ENCODE measurements at places on chromosomes 6 and 20. TPM values are rescaled to one million over a fixed set of nuclear protein-coding genes. Genes with fewer than 3 reads are reported as not detected.

The OTOR gene
- polyA plus RNA-seq, result not detected

The ID4 gene
- 7.4 TPM for polyA plus RNA-seq

The C6orf15 gene
- polyA plus RNA-seq, result not detected

The SIRT5 gene
- 4.3 TPM for polyA plus RNA-seq

The GGT7 gene
- polyA plus RNA-seq, result 4.1 TPM

The SMPDL3A gene
- 18.8 TPM for polyA plus RNA-seq

- no peak for DNase-seq
These were observed 37.6 kb downstream of the SPTLC3 start for GRCh38 chr20:13046409-13046808.

DNA sequence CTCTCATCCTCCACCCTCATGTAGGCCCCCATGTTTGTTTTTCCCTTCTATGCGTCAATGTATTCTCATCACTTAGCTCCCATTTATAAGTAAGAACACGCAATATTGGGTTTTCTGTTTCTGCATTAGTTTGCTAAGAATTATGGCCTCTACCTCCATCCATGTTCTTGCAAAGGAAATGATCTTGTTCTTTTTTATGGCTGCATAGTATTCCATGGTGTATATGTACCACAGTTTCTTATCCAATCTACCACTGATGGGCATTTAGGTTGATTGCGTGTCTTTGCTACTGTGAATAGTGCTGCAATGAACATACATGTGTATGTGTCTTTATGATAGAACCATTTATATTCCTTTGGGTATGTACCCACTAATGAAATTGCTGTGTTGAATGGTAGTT, 200.0 kb downstream of the ADGRG6 start:
- no peak for DNase-seq

DNA sequence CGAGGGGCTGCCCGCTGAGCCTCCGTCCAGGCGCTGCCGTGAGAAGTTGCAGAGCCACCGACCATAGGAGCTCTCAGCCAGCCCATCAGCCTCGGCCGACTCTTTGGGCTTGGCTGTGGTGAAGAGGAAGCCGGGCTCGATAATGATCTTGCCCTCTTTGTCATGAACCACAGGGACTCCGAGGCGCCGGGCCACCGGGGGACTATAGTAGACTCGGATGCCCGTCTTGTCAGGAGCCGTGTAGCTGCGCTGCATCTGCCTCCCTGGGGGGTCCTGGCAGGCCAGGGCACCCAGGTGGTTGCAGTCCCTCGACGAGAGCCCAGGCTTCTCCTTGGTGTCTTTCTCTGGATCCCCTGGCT, 20.5 kb upstream of the DSN1 start:
- DNase-seq, result no peak

DNA sequence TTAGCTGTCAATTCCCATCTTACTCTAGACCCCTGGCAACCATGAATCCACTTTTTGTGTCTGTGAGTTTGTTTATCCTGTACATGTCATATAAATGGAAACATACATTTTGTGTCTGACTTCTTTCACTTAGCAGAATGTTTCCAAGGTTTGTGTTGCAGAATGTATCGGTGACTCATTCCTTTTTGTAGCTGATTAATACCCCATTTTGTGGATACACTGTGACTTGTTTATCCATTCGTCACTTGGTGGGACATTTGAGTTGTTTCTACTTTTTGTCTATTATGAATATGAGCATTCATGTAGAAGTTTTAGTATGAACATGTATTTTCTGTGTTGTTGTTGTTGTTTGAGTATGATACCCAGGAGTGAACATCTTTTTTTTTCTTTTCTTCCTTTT, 21.4 kb downstream of the CDYL start:
- no peak for DNase-seq

DNA sequence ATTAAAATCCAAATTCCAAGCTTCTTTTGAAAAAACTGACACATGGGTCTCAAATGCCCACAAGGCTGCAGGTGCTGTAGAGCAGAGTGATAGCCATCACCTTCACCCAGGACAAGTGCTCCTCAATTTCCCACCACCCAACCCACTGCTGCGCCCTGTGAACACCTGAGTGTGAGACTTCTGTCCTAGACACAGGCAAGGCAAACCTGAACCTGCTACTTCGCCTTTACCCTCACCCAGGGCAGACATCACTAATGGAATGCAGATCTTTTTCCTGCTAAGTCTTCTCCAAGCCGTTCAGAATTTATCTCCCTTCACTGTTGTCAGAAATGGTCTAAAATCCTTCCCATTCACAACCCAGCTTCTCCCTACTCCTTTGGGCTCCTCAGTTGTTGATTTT, 65.9 kb downstream of the PREX1 start:
- DNase-seq, result no peak

DNA sequence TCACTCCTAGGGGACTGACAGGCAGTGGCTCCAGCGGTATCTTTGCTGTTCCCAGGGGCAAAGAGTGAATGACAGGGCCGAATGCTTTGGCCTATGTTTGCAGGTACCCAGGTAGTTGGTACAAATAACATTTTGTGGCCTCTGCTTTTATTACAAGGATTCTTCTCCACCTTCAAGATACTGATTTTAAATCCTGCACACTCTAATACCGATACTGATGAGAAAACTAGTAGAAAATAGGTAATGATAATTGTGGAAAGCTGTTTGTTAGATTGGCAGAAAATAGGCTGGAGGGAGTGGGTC, 772 bp downstream of the HINT3 start:
- DNase-seq, result no peak

DNA sequence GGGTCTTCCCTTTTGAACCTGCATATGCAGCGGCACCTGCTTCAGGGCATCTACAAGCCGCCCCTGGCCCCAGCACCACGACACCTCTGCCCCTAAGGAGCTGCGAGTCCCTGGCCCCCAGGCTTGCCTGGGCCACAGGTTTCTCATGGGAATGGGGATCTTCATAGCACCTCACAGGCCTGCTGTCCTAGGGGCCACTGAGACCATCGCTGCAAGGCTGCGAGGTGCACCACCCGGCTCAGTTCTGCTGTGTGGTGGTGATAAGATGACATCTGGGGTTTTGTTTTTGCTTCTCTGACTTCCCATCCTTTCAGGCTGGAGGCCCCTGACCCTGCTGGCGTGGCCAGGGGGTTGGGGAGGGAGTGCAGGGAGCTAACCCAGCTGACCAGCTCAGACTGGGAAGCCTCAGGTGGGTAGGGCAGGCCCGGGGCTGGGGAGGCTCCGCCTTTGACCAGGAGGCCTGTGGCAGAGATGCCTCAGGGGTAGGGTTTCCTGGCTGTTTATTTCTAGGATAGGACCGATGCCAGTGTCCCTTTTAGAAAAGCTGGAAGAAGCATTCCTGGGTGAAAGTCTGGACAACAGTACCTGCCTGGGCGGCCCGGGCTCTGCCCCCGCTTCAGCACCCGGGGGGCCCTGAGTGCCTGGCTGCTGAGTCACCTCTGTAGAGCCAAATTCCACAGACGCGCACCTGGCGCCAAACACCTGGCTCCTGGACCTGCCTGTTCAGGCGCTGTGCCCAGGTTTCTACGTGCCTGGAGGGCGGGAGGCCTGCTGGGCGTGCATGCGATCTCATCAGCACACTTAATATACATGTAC, 264.7 kb downstream of the DLL1 start:
- DNase-seq, result peak; percentile 93

All from stomach (tissue), 19 donors.